ENCODE measurements at places on chromosomes 2 and 18. TPM values are rescaled to one million over a fixed set of nuclear protein-coding genes. Genes with fewer than 3 reads are reported as not detected.

PGAP1 gene
- total RNA-seq, result 11.5 TPM

COL6A3 gene
- 459 TPM for total RNA-seq

DNA sequence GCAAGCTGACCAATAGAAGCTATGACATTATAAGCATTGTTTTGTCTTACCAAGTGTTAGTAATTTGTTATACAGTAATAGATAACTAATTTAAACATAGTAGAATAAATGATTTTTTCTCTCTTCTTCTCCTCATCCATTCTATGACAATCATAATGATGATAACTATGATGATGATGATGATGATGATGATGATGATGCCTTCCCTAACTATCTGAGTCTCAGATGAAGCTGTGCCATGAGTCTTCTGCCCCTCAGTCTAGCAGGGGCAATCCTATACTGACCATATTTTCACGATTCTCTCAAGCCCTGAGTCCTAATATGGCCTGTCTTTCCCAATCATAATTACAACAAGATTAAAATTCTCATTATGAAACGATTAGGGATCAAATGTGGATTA is 1369.0 kb downstream of the LRP1B start:
- no peak overlapping the region for H3K4me3 ChIP-seq
- H3K27me3 ChIP-seq, result no peaks in the 10 kb centered on the region
- no peaks in the 10 kb centered on the region for H3K36me3 ChIP-seq
- no peak for DNase-seq

DNA sequence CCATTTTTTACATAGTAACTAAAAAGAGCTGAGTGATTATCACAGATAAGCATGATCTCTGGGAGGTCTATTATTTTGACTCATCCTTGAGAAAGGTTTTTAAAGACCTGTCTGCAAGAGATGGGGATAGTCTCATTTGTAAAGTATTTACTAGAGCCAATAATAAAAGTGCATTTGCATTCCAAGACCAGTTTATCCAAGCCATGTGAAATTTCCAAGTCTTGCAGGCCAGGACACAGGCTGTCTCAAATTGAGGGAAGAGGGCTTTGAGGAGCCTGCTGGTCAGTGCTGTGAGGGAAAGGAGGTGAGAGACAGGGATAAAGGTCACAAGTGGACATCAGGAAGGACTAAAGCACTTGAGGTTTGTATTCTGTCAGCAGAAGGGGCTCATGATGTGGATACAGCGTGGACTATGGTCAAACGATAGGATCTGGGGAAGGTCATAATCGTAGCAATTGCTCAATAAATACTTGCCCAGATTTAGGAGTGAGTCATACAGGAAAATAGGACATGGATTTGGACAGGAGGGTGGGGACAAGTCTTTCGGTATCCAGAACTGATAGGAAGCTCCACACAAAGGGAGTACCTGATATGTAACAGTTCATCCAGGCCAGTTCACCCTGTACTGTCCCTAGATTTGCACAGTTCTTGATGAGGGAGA is 6.6 kb upstream of the CDH2 start:
- no peaks in the 10 kb centered on the region for H3K36me3 ChIP-seq
- peaks cover 36% of the 10 kb centered on the region for H3K27me3 ChIP-seq
- H3K4me1 ChIP-seq, result no peaks in the 10 kb centered on the region
- H3K4me3 ChIP-seq, result no peak overlapping the region
- DNase-seq, result no peak
- H3K27ac ChIP-seq, result no peak overlapping the region

GRCh38 chr18:64791236-64791635 is 642.3 kb upstream of the LINC00305 start:
- H3K27me3 ChIP-seq, result no peaks in the 10 kb centered on the region
- H3K27ac ChIP-seq, result no peak overlapping the region
- no peaks in the 10 kb centered on the region for H3K36me3 ChIP-seq

DNA sequence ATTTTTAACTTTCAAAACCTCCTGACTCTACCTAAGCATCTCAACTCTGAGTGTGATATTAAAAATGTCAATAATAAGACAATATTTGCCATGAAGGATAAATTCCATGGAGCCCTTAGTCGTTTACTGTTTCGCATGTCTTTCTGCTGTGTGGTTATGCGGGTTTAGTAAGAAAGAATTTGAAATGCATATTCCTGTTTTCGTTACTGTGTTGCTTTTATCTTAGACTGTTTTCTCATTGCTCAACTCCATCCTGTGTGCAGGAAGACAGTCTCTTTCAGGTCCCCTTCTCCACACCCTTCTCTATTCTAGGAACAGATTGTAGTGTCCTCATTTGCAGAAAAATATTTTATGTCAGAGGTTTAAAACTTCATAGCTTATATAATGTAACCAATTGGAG is 82.5 kb upstream of the MAP3K20 start:
- H3K36me3 ChIP-seq, result no peaks in the 10 kb centered on the region
- H3K4me1 ChIP-seq, result peaks cover 2% of the 10 kb centered on the region
- no peak for DNase-seq
- H3K27ac ChIP-seq, result no peak overlapping the region
- no peak overlapping the region for H3K4me3 ChIP-seq
- H3K27me3 ChIP-seq, result no peaks in the 10 kb centered on the region

GRCh38 chr2:60837123-60837522 is 44.3 kb upstream of the REL start:
- H3K4me1 ChIP-seq, result no peaks in the 10 kb centered on the region
- no peak for DNase-seq
- H3K27me3 ChIP-seq, result no peaks in the 10 kb centered on the region
- H3K27ac ChIP-seq, result no peak overlapping the region
- no peak overlapping the region for H3K4me3 ChIP-seq

DNA sequence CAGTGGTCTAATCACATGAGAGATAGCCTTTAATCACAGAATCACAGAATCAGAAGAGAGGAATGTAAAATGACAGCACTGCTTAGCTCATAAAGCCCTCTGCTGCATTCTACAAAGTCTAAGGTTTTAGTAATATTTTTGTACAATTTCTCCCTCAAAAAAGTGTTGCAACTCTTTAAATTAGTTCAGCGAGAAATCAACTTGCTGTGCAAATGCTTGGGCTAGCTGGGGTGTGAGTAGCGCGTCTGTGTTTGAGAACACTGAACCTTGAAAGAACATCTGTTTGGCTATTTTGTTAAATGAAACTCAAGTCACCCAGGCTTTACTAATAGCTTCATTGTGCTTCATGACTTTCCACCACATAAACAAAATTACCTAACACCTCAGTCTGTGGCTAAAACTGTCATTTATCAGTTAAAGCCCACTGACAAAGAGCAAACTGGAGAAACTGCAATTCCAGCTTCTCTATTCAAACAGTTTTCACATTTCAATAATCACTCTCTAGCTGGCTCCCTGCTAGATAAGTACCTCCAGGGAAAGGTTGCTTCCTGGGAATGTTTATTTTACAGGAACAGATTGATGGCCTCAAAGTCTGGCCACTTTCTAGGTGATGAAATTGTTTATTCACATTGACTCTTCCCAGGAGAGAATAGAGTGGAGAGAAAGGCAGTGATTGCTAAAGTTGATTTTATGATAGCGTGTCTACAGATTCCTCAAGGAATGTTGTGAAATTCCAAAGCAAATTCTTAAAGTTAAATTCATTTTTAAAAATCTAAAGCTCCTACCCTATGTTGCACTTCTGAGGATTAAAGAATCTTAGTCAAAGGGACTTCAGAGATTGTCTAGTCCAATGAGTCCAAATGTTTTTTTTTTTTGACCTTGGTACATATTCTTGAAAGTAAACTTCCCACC is 36.0 kb upstream of the STAT1 start:
- no peak for DNase-seq
- H3K4me1 ChIP-seq, result peaks cover 4% of the 10 kb centered on the region
- no peaks in the 10 kb centered on the region for H3K27me3 ChIP-seq
- H3K4me3 ChIP-seq, result no peak overlapping the region
- H3K27ac ChIP-seq, result no peak overlapping the region

DNA sequence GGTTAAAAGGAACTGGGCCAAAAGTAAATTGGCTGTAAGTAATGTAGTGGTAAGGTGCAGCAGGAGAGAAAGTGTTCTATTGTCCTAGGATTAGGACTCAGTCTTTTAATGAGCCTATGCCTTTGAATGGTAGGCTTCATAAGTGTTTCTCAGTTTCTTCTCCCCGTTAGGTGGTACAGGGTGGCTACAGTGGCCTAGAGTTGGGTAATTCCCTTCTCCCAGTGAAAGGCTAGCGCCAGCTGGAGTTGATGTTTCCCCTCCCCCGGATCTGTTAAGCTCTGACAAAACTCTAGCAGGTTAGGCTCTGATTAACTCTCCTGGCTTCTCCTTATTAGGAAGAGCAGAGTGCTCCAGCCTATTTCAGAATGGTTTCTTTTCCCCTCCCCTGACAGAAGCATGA is 127.7 kb downstream of the DNAH6 start:
- H3K4me3 ChIP-seq, result no peak overlapping the region
- no peak overlapping the region for H3K27ac ChIP-seq
- H3K36me3 ChIP-seq, result no peaks in the 10 kb centered on the region
- DNase-seq, result no peak
- H3K4me1 ChIP-seq, result no peaks in the 10 kb centered on the region

DNA sequence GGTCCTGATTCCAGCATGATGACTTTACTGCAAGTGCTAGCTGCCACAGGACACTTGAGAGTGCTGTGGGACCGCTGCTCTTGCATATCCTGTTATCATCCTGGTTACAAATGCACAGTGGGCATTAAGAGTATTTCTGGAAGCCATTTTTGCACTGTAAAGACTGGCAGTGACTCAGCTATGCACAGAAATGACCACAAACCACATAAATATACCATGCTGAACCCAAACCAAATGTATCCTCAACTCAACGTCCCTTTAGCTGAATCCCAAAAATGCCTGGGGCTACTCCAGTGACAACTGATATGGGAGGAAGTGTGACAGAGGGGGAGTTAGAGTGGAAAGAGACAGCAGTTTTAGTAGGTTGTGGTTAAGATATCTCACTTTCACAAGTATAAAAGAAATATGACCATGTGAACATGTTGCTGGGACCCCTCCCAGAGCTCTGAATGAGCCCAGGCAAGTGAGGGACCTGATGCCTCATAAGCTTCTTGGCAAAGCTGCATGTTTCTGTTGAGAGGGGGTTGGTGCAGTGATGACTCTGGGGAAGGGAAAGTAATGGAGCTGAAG is 37.3 kb downstream of the RHBDD1 start:
- H3K36me3 ChIP-seq, result peaks cover 3% of the 10 kb centered on the region
- no peak overlapping the region for H3K27ac ChIP-seq
- H3K4me3 ChIP-seq, result no peak overlapping the region
- no peaks in the 10 kb centered on the region for H3K4me1 ChIP-seq
- DNase-seq, result no peak

DNA sequence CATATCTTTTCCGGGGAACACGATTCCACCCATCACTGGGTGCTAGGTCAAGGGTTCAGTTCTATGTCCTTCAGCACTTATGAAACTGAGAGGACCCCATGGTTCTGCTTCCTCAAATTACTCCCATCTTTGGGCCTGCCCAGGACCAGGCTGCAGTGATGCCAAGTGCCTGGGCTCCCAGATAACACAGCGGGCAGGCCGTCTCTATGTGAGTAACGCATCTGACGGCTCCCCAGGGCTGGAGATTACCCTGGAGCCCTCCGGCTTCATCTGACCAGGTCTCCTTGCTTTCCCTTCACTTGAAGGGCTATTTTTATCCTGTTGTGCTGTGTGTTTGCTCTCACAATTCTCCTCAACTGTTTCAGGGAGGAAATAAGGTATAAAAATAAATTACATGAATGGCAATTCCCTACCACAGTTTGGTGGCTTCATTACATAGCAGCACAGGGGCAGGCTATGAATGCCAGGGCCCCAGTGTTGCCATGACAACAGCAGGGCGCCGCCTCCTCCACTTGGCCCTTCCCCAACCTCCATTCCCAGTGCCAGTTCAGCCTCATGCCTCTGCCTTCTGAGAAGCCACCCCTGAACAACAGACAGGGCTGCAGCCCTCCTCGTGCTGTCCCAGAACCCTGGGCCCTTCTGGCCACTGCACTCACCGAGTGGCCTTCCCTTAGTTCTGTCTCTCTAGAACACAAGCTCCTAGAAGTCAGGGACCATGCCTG is 25.4 kb upstream of the TMEM131 start:
- no peak overlapping the region for H3K4me3 ChIP-seq
- H3K27ac ChIP-seq, result no peak overlapping the region
- H3K27me3 ChIP-seq, result no peaks in the 10 kb centered on the region
- no peaks in the 10 kb centered on the region for H3K4me1 ChIP-seq

GRCh38 chr2:96897491-96898134 is 27.7 kb upstream of the SEMA4C start:
- H3K36me3 ChIP-seq, result no peaks in the 10 kb centered on the region
- H3K27ac ChIP-seq, result no peak overlapping the region
- no peak overlapping the region for H3K4me3 ChIP-seq
- no peaks in the 10 kb centered on the region for H3K27me3 ChIP-seq
- H3K4me1 ChIP-seq, result no peaks in the 10 kb centered on the region
